ENCODE measurements at places on chromosomes 5 and 9.
A peak's percentile ranks its signal among the peaks of the same experiment; 100 is the strongest.

- no peak for DNase-seq
Observed at GRCh38 chr5:132190161-132190817, 37.4 kb downstream of the P4HA2 start.

- no peak for DNase-seq
Observed at GRCh38 chr9:134835448-134835847, 45.2 kb upstream of the FCN2 start.

DNA sequence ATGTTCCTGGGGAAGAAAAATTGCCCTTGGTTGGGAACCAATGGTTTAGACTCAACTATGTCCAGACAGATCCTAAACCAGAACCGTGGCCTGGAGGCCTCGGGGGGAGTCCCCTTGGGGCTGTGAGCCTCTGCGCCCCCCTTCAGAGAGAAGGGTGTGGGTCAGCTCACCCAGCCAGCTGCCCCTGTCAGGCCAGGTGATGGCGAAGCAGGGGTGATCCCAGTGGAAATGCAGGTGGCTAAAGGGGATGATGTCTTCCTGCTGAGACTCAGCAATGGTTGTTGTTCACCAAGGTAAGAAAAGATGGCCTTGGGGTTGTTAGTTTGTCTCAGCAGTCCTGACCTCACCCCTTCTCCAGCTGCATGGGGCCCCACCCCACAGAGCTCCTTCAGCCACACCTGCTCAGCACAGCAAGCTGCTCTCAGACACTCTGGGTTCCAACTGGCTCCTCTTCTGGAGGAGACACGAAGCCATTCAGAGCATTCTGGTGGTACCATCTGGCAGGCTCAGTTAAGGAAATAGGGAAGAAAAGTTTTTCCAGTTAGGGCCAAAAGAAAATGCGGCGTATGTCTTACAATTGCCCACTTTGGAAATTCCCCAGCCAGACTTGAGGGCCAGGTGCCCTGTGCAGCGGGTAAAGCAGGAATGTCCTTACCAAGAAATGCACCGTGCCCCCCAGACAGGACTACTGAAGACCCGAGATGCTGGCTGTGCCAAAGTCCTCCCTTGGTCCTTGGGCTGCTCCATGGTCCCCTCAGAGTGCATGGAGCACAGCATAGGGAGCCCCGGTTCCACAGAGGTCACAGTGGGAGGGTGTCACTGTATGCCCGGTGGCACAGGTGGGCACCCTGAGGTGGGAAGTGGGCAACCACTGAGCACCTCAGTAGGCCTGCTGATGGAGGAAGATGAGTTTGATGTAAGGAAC, 90.2 kb downstream of the NSUN2 start:
- no peak for DNase-seq

- DNase-seq = peak; percentile 35
Observed at GRCh38 chr9:135701959-135702721, at the start of gene KCNT1. TSS of gene KCNT1 (plus strand) at chr9:135702185. CDS start at chr9:135702259, 74 bp downstream.

GRCh38 chr9:31608416-31608815, 776.0 kb upstream of the ACO1 start:
- DNase-seq = no peak

DNA sequence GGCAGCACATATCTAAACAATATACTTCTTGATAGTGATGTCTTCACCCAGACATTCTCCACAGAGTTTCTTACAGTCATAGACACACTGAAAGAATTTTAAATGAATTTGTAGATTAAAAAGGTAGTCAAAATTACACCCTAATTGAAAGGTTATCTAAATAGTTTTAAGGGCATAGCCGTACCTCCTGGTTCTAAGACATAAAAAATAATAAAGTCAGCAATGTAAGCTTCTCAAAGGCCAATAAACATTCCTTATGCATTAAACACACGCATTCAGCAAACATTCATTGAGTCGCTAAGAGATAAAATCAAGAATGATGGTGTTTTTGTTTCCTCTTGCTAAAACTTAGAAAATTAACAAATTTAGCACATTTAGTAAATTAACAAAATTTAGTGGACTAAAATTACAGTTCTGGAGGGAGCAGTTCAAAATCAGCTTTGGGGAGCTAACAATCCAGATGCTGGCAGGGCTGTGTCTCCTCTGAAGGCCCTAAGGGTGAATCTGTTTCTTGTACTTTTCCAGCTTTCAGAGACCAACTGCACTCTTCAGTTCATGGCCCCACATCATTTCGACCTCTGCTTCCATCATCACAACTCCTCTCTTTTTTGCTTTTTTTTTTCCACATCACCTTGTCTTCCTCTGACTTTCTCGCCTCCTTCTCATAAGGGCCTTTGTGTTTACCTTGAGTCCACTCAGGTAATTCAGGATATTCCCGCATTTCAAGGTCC, 516.5 kb downstream of the DNAH5 start:
- DNase-seq = no peak

- DNase-seq = no peak
Observed at GRCh38 chr9:38000332-38000731, 68.7 kb downstream of the SHB start.

- DNase-seq = no peak
Observed at GRCh38 chr9:134216961-134217360, 52.6 kb upstream of the RNU6ATAC start.

DNA sequence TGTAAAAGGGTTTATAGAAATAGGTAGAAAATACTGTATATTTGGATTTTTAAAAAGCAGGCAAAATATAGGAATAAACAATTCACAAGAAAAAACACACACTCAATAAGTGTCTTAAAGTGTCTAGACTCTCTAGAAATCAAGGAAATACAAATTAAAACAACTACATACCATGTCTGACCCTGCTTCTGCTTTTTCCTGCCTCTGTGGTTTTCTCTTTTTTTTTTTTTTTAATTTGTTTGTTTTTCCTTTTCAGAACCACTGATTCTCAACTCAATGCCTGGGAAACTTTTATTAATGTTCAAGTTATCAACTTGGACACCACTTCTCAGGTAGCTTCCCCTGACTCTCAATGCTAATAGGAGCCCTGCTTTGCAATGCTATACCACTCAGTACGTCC, 25.5 kb upstream of the TAS2R1 start:
- no peak for DNase-seq

- no peak for DNase-seq
Observed at GRCh38 chr5:137699336-137700281, 36.3 kb downstream of the KLHL3 start.

- no peak for DNase-seq
Observed at GRCh38 chr5:57435701-57436134, 46.9 kb downstream of the ACTBL2 start.

DNA sequence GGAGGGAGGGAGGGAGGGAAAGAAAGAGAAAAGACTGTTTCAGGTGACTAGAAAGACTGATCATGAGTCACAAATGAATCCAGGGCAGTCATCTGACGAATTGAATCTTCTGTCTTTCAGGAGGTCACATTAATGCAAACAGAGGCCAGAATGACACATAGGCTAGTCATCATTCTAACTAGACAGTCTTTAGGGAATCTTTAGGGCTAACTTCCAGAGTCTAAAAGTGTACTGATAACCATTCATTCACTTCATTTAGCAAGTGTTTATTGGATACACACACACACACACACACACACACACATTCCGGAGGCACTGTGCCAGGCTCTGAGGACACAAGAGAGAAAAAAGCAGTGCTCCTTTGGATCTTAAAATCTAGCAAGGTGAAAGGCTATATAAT, 156.7 kb downstream of the EBF1 start:
- no peak for DNase-seq

GRCh38 chr9:27888661-27889295, 315.5 kb upstream of the C9orf72 start:
- DNase-seq = peak; percentile 6

GRCh38 chr9:6014670-6015270, 654 bp downstream of the RANBP6 start:
- DNase-seq = no peak

GRCh38 chr9:91803151-91803940, 146.7 kb downstream of the ROR2 start:
- DNase-seq = no peak

GRCh38 chr5:53303105-53303504, 177.3 kb upstream of the FST start:
- no peak for DNase-seq

DNA sequence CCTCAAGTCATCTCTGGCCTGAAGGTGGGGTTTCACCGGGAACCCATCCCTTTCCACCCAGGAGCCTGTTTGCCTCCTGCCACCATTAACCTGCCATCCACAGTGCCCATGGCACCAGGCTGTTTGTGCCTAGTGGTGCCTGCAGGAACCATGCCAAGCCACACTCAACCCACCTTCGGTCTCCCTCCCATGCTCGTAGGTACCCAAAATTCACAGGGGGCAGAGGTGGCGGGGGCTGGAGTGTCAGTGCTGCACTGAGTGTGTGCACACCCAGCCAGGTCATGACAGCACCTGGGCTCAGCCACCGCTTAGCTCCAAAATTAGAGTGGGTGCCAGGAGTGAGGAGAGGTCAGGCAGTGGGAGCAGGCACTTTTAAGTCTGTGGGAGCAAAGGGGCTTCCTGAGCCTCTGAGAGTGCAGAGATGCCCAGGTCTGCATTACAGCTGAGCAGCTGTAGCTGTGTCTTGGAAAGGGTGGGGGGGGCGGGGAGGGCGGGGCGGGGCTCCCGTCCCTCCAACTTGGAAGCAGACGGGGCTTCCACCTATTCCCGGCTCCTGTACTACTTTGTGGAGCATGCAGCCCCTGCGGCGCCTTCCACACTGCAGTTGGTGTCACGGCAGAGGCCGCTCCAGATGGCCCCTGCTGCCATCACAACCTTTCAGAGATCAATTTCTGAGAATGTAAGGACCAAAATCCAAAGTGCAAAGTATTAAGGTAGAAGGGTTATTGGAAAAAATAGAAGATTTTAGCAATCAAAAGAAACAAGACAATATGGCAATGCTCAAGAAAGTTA, 2396.8 kb upstream of the C9orf72 start:
- no peak for DNase-seq

DNA sequence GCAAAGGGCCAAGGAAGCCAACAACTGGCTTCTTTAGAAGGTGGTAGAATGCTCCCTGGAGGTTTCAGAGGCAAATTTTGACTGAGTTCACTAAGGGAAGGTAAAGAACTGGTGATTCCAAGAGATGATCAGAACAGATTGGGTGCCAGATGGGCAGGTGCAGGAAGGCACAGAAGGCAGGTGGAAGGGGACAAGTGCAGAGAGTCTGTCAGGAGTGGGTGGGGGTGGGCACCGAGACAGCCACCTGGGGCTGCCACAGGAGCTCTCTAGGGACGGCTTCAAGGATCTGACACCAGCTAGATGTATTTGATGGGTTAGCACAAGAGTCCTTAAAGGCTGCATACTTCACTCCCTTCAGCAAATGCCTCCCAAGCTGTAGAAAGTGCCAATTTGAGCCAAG, 207.3 kb downstream of the PTTG1 start:
- DNase-seq = no peak

- DNase-seq = no peak
Observed at GRCh38 chr5:154275566-154275965, 85.0 kb downstream of the GALNT10 start.

DNA sequence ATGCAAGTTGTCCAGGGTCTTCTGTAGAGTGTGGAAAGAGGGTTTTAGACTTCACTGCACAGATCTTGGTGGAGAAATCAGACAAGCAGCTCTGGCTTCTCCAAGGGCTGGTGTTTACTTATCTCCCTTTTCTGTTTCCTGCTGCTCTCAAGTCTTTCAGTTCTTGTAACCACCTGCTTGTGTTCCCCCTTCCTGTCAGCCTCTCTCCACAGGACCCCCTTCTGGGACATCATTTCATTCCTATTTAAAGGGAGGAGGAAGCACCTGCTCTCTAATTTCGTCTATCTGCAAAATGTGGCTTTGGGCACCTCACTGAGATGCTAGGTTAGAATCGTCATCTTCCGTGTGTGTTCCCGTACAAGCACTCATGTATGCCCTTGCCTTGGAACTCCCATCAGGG, 636.2 kb downstream of the MTRR start:
- DNase-seq = no peak

DNA sequence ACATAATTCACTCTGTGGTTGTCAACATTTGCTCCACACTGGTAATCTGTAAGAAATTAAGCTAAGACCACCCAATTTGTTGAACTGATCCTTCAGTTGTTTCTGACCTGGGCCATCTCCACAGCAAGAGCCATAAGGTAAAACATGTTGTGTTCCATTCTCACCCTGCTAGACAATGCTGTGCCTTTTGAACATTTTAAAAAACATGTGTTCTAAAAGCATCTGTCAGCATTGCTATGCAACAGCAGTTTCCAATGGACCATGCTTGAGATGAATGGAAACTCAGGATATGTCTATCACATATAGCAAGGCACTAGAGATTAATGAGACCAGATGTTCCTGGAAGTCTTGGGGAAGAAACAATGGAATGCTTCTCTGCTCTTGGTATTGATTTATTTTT, 455.1 kb upstream of the RGMB start:
- no peak for DNase-seq

DNA sequence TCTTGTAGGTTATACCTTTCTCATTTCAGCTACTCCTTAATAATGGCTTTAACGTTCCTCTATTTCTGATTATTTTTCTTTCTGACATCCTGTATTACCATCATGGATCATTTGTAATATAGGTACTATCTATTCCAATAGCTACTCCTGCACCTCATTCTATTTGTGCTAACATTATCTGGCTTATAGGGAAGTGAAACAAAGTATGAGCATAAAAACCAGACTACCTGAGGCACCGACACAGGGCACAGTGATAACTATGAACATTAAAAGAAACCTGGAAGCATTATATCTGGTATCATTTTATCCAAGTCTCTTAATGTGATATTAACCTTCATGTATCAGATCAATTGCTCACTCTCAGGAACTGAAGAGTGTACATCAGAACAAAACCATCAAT, 407.3 kb downstream of the DMRT2 start:
- DNase-seq = no peak

DNA sequence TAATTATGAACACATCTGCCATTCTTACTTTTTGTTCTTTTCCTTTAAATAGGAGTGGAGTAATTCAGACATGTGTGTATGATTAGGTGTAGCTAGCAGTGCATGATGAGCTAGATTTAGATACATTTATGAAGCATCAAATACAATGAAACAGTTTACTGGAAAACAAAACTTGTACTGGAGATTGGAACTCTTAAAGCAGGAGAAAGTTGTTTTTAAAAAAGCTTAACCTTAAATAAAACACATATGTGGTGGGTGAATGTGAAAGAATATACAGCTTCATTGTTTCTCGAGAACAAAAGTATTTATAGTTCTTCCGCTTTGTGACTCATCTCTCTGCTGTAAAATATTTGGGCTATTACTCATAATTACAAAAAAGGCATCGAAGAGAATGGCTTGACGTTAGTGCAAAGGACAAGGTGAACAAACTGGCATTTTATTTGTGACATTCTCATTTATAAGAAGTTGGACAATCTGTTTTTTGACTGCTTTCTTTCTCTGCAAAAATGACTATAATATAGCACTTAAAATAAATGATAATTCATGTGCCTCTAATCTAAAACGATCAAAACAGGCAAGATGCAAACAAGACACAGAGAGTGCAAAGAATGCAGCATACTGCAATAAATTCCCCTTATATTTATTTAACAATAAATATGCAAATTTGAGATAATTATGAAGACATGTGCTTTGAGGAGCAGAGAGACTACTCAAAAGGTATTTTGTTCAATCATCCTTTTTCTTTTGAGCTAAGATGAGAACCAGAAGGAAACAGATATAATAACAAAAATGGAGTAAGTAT, 478.8 kb downstream of the CETN3 start:
- DNase-seq = no peak

- no peak for DNase-seq
Observed at GRCh38 chr5:65244031-65244430, 237.7 kb downstream of the ADAMTS6 start.

- no peak for DNase-seq
Observed at GRCh38 chr9:114384836-114385396, 2.9 kb downstream of the AKNA start.

All from stimulated activated CD4-positive, alpha-beta T cell treated with anti-CD3 and anti-CD28 coated beads, TNF-alpha, amount 100 ng/mL, for 48 hours (primary cell).